Activated T-cell treated with anti-CD3 and anti-CD28 coated beads, Interleukin-2, amount 50 U/mL, for 24 hours (primary cell): ENCODE measurements at places on chromosomes 1 and 21.

DNA sequence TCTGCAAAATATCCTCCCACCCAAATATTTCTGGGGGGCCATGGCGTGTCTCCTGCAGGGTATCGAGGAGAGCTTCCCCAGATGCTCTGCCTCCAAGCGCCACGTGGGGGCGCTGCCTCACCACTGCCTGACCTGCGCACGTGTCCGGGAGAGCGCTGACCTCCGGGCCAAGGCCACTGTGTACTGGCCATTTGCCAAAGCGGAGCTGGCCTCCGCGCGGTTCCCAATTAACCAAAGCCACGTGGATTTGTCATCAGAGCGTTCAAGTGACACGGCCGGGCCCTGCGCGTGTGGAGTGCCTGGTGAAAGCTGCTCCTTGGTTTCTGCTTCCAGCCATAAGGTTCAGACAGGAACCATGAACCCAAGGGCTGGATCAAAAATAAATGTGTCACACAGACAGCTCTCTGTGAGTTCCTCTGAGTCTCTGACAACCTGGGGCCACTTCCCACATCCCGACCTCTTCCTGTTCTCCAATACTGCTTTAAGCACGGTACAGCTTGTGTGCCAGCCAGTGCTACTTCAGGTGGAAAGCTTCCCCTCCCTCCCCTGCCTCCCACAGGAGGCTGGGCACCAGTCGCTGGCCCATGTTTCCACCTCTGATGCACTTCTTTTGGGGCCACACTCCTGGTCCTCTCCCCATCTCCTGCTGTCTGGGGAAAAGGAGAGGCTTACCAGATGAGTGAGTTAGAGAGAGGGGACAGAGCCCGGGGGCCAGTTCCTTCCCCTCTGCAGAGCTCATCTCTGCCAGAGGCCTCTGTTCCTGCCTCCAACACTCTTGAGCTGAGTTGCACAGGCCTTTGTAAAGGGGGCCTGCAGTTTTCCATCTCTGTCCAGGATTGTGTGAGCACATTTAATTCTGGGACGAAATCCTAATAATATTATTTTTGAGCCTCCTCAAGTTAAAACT lies 26.1 kb downstream of the ZP4 start:
- DNase-seq = no peak

GRCh38 chr1:198632007-198632406 lies 6.8 kb upstream of the PTPRC start:
- DNase-seq = no peak

GRCh38 chr1:207101720-207102119 lies 2.3 kb upstream of the C4BPA start:
- DNase-seq = no peak

DNA sequence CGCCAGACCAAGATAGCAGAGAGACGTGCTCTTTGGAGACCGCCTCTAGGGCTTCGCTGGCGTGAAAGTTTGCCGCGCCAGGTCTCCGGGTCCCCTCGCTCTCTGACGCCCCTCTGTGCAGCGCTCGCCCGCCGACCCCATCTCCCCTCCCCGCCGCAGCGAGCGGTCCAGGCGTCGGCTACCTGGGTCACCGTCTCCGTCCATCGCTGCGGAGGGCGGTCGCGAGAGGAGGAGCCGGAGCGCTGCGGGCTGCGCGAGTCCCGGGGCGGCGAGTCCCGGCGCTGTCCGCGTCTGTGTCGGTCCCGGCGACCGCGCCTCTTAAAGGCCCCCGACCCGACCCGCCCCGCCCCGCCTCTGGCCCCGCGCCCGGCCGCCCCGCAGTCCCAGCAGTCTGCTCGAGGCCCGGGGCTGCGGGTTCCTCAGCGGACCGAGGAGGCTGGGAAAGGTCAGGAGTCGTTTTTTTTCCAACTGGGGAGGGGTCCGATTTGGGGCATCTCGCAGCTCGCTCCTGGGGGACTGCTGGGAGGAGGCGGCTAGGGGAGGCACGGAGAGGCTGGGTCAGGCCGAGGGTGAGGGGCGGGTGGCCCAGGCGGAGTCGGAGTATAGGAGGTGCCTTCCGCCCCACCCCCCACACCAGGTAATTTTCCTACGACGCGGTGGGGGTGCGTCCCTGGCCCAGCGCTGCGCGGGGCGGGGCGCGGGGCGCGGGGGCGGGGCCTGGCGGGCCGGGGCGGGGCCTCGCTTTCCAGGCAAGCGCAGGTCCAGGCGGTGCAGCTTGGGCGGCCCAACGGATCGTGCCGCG lies at the start of the genes FBXO2 and FBXO44:
TSS of gene FBXO2 (minus strand) at position 293 of the 802 bp plus-strand sequence. CDS start at position 204, 89 bp downstream.
TSS of gene FBXO44 (plus strand) at position 741 of the 802 bp plus-strand sequence. CDS start 959 bp downstream, outside the sequence.
- peak; percentile 81 for DNase-seq

DNA sequence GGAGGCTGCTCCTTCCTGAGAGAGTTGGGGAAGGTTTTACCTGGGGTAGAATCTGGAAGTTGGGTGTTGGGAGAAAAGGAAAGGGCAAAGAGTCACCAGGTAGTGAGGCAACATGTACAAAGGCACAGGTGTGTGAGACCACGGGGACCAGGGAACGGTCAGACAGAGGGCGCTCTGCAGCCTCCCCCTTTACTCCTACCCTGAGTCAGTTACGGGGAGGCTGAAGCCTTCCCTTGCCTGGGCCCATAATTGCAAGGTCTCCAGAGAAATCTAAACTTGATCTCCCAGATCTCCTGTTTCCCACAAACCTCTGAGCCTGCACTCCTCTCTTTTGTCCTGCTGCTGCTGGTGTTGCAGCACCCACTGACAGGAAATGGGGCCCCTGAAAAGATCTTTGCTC lies 22.0 kb downstream of the CCN1 start:
- DNase-seq = no peak

GRCh38 chr1:115650961-115651360 lies 9.2 kb downstream of the VANGL1 start:
- no peak for DNase-seq

- DNase-seq = no peak
Measured at GRCh38 chr1:231431665-231432415, 9.8 kb upstream of the EGLN1 start.

GRCh38 chr1:210332719-210333398 lies 4.2 kb downstream of the HHAT start:
- peak; percentile 55 for DNase-seq

DNA sequence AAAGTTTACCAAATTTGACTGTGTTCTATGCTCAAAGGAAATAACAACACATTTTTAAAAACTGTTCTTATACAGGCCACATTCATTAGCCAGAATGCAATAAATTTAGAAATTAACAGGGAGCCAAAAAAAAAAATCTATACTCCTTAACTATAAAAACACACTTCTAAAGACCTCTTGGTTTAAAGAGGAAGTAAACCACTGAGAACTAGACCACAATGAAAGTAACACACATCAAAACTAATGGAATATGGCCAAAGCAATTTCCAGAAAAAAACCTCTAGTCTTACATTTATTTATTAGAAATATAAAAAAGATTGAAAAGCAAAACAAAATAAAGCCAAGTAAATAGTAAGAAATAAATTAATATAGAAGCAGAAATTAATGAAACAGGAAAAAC lies 48.9 kb upstream of the GADD45A start:
- DNase-seq = no peak

DNA sequence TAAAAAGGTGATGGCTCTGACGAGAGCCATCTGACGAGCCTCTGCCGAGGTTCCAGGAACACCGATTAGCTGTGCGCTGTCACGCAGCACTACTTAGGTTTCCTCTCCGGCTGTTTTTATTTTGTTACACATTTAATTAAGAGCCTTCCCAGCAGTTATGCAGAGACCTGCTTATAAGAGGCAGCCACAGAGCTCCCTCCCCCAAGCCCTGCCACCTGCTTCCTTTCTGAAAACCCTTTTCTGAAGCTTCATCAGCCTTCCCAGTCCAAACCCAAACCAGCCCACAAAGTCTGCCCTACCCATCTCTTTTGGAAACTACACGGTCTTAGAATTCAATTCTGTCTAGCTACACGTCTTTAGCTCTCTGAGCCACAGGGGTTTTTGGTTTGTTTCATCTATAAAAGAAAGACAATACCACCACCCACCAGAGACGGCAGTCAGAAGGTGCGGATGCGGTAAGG lies 49.1 kb downstream of the ERI3 start:
- DNase-seq = peak; percentile 33

- no peak for DNase-seq
Measured at GRCh38 chr1:20126041-20126805, 6.9 kb upstream of the PLA2G2D start.

GRCh38 chr1:10078494-10078893 lies 45.7 kb downstream of the UBE4B start:
- no peak for DNase-seq

DNA sequence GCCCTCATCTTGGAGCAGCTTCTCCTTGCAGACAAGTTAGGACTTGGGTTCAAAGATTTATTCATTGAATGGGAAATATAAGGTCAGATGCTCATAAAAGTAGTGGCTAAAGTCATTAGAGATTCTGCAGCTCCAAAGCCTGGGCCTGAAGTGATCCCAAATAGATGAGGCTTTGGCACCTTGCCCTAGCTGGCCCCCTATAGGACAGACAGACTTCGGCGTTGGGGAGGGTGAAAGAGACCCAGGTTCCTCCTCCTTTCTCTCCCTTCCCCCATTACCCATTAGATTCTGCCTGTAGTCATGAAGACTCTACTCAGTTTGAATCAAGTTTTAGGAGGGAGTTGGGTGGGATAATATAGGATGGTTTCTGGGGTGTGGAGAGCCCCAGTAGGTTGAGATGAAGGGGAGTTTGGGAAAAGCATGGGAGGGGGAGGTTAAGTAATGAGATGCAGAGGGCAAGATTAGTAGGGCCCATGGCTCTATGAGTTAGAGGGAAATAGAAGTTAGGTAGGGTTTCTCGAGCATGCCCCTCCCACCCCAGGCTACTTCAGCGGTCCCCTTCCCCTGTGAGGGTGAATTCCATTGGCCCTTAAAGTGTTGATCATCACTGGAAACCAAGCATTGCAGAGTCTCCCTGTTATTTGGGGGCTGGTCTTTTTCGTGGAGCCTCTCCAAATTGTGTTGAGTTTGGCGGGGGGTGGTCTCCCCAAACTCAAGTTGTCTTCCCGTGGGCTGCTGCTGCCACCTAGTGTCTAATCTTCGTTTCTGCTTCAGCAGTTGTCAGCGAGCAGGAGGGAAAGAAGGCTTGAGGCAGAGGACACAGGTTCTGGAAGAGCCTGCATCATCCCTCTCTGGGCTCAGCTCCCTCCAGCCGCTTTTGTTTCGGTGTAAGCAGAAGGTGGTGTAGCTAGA lies 2.1 kb upstream of the AHDC1 start:
- peak; percentile 76 for DNase-seq

GRCh38 chr1:40806731-40807695 lies 23.4 kb downstream of the KCNQ4 start:
- no peak for DNase-seq

- no peak for DNase-seq
Measured at GRCh38 chr1:201022493-201022819, 1.1 kb downstream of the KIF21B start.

GRCh38 chr1:226886122-226886901 lies 15.9 kb downstream of the PSEN2 start:
- DNase-seq = no peak

GRCh38 chr1:45535988-45536766 lies 14.4 kb upstream of the AKR1A1 start:
- no peak for DNase-seq

GRCh38 chr1:156385534-156386031 lies 16.6 kb downstream of the RHBG start:
- peak; percentile 81 for DNase-seq

GRCh38 chr1:25727635-25728286 lies 72.2 kb upstream of the SELENON start:
- no peak for DNase-seq

DNA sequence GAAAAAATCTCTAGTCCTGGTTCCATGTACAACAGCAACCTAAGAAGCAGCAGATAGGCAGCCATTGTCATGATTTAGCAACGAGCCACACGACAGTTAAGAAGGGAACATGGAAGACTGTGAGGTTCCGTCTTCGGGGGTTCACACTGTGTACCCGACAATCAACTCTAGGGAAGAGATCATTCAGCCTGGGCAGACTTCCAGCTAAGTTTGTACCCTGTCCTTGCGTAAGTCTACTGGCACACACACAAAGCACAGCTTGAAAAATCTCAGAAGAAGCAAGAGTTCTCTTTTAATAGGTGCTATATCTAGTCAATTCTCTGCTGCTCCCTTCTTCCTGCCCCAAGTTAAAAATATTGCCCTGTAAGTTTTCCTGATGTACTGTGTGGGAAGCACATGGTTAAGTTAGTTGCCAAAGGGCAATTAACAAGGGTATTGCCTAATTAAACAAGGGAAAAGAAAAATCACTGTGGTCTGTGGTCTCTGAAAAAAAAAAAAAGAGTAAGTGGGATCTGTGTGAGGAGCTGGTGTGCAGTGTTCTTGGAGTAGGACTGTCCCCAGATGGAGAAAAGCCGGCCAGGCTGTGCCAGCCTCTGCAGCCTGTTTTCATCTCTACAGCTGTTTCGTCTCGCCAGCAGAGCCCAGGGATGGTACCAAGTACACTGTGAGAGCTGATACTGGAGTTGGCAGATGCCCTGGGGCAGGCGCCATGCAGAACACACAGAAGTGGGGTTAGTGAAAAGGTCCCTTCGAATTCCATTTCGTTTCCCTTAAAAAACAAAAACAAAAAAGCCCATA lies 6.4 kb upstream of the MYBPHL start:
- DNase-seq = no peak

DNA sequence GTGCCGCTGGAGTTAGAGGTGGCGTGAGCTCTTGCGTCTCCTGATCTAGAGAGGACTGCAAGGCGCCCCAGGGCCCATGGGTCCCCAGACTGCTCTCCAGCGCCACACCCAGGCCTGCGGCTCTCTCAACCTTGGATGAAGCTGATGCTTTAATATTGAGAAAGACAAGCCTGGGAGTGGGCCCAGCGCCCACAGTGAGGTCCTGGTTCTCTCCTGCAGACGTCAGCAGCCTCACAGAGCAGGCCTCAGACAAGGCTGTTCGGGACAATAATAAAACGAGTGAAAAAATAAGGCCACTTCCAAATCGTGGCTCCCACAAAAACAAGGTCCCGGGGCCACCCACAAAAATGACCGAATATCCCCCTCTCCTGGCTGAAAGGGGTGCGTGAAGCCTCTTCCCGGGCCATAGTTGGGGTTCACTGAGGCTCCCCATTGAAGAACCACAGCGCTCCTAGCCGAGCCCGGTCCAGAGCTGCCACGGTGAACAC lies 6.0 kb upstream of the DNMT3L start:
- no peak for DNase-seq

GRCh38 chr1:145751491-145752037 lies 32.3 kb downstream of the CD160 start:
- no peak for DNase-seq

DNA sequence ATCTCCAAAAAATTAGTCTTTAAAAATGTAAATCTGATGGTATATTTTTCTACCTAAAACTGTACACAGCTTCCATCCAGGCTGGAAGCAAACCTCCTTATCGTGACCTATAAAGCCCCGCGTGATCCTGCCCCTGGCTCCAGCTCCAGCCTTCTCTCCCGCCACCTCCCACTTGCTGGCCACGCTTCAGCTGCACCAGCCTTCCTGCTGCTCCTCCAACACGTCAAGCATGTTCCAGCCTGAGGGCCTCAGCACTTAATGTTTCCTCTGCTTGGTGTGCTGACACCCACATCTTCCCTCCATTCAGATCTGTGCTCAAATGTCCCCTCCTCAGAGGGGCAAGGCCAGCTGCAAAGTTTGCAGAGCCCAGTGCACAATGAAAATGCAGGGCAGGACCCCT lies 123.5 kb upstream of the MAGI3 start:
- DNase-seq = no peak

- no peak for DNase-seq
Measured at GRCh38 chr1:207805841-207806421, 54.1 kb downstream of the CD46 start.
